CD4-positive, alpha-beta T cell treated with Interleukin-17A for 1 hour (primary cell): ENCODE measurements at places on chromosomes 4 and X.

- no peak for DNase-seq
These were observed 40.1 kb upstream of the EIF1AX start for GRCh38 chrX:20181598-20182329.

DNA sequence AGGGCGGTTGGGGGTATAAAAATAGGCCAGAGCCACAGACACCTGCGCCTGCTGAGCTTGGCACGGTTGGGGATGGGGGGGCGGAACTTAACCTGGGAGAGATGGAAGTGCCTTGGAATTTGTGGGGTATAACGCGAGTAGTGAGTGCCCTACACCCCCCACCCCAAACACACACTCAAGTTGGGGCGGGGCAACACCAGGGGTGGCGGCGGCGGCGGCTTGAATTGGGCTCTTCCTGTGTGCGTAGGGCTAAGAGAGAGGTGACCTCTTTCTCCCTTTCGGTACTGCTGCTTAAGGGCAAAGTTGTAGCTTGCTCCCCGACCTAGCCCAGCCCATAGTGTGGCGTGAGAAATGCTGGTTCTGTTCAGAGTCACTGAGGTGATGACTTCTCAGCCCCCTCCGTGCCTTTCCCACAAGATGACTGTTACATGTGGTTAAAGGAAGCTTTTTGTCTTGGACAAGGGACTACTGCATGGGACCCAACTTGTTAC, 839 bp downstream of the STK26 start:
- peak; percentile 58 for DNase-seq

DNA sequence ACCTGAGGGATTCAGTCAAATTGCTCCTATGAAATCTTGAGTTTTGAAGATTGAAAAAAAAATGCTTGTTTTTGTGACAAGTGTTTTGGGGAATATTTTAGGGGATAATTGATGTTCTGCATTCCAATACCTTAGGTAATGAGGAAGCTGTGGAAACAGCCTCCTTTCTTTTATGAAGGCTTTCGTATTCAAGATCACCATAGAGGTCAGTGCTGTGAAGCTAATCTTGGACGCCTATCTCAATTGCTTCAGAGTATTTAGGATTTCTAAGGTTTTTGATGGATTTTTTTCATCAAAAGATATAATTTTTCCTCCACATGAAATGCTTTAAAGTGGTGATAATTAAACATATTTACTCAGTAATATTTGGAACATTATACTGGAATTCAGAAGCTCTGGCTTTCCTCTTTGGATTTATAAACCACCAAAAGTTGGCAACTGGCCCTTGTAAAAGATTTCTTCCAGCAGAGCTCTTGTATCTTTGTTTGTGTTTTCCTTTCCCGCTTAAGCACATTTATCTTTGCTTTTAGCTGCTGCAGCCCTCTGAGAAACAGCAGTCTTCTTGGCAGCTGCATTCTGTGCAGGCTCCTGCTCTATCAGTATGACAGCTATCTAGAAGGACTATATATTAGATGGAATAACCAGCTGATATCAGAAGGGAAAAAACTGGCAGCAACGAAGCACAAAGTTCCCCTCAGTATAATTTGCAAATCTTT, 63.7 kb downstream of the HMGB2 start:
- no peak for DNase-seq

GRCh38 chr4:147943159-147943638, 211.3 kb downstream of the ARHGAP10 start:
- DNase-seq = peak; percentile 32

DNA sequence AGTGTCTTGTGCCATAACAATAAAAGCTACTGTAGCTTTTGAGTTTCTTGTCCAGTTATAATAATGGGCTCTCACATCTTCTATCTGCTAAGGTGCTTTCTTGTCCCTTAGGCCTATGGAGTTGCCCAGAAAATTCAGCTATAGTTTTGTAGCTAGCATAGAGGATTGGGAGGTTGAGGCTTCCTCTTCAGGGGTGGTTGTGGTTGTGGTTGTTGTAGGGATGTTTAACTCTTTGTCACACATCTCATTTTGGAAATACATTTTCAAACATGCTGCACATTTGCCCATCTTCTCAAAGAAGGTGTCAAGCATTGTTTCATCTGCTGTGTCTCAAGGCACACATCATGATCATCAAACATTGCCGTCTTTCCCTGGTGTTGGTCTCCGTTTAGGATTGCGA, 65.0 kb downstream of the ATXN3L start:
- DNase-seq = no peak

- DNase-seq = peak; percentile 43
These were observed 33.9 kb downstream of the CPLX1 start for GRCh38 chr4:791898-792625.

- DNase-seq = no peak
These were observed 144.8 kb downstream of the SPATA18 start for GRCh38 chr4:52195869-52196268.

- DNase-seq = no peak
These were observed 25.3 kb upstream of the CT45A1 start for GRCh38 chrX:135688137-135688536.

- DNase-seq = no peak
These were observed 1.6 kb downstream of the RNF150 start for GRCh38 chr4:141131723-141132071.

DNA sequence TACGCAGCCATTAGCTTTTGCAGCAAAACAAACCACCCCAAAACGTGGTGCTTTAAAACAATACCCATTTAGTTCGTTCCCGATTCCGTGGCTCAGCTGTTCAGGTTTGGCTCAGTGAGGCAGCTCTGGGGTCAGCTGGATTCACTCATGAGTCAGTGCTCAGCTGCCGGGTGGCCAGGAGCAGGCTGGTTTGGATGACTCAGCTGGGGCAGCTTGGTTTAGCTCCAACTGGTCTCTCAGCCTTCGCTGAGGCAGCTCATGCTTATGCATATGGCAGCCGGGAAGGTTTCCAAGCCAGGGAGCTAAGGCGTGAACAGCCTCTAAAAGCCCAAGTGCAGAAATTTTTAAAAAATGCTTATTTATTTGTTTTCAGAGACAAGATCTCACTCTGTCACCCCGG, 13.3 kb upstream of the CD99 start:
- DNase-seq = no peak
